Cortex of kidney (tissue), 1 donor: ENCODE measurements at places on chromosomes 6 and 20.

GRCh38 chr6:101195588-101195987, 197.9 kb upstream of the GRIK2 start:
- DNase-seq: no peak

GRCh38 chr20:59787538-59787890, 145.9 kb downstream of the SYCP2 start:
- no peak for DNase-seq

DNA sequence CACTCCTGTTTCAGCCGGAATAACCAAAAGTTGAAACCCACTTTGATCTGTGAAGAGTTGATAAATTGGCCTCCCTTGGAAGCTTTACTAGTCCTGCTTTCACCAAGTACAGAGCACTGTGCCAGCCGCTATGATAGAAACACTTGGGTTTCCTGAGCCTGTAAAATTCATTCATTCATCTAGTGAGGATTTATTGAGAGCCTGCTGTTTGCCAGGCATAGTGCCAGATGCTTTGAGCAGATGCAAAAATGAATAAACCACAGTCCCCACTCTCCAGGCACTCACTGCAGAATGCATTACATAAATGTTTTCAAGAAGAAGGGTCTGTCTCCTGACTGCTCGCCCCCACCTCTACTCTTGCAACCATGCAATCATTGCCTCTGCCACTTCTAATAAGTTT, 25.3 kb upstream of the TMEM217 start:
- no peak for DNase-seq

DNA sequence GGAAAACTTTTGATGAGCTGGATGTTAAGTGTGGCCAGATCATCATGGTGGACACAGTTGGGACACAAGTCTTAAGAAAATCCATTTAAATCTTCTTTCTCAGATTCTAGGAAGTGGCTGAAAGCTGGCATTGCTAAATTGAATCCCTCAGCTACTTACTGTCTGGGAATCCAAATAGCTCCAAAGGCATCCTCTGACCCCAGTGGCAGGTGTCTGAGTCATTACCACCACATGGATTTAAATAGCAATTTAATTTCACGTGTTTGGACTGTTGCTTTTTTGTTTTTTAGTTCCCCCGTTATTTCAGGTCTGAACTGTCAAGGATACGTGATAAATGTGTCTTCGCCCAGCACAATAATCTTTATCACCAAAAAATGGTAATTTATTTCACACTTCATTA, 33.2 kb upstream of the HDGFL1 start:
- no peak for DNase-seq

DNA sequence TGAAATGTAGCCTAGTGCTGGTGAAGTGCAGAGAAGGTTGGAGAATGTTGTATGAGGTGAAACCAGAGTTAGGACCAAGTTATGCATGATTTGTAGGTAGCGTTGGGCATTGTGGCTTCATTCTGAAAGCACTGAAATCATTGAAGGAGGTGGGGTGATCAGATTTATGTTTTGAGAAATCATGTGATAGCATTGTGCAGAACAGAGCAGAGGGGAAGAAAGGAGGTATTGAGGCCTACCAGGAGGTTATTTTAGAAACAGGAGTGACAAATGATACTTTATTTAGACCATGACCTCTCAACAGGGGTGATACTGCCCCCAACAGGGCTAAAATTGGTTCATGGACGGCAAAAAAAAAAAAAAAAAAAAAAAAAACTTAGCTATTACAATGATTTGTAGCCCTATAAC, 15.6 kb upstream of the HMGN3 start:
- DNase-seq: no peak

DNA sequence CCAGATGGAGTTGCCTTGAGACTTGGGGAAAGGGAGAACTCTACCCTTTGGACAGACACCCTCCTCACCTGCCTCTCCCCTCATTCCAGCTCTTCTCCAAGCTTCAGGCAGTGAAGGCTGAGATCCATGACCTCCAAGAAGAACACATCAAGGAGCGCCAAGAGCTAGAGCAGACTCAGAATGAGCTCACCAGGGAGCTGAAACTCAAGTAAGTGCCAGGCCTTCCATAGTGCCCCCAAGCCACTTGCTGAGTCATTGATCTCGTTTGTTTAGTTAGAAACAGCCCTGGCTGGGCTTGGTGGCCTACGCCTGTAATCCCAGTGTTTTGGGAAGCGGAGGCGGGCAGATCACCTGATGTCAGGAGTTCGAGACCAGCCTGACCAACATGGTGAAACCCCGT, 39.2 kb downstream of the KIF3B start:
- no peak for DNase-seq

GRCh38 chr6:138797806-138798446, 2.0 kb downstream of the ECT2L start:
- no peak for DNase-seq

- no peak for DNase-seq
Measured at GRCh38 chr20:37454636-37455385, 66.2 kb upstream of the NNAT start.
